Stimulated activated CD4-positive, alpha-beta T cell treated with anti-CD3 and anti-CD28 coated beads, Interleukin-1b, Interleukin-23, amount 100 ng/mL, for 1 hour (primary cell): ENCODE measurements at places on chromosomes 3 and 15.

DNA sequence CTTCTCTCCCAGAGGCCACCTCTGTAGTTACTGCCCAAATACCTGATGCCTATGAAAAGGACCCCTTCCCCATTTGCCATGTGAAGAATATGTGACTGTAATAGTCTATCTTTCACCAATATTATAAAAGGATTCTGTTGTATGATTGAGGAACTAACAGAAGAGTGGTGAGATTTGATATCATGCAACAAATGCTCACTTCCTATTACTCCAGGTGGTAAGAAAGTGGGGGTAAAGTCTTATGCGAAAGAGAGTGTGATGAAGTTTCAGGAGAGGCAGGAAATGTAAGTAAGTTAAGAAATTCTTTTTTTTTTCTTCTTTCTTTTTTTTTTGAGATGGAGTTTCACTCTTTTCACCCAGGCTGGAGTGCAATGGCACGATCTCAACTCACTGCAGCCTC is 24.4 kb upstream of the RAP2B start:
- DNase-seq, result no peak

DNA sequence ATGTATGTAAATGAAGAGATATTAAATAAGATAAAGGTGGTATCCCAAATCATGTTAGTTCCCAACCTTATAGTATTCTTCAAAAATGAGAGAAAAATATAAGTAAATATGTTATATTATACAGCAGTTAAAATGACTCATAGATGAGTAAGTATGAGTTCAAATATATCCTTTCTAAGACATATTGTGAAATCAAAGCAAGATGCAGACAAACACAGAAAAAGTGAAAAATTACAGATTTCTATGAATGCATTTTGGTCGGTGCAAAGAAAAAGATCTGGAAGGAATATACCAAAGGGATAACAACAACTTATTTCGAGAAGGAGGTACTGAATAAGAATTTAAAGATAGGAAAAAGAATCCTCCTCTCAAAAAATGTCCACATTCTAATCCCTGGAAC is 181.2 kb upstream of the TTC14 start:
- DNase-seq, result no peak

- DNase-seq, result no peak
These were observed 49.4 kb upstream of the CCDC174 start for GRCh38 chr3:14602006-14602803.

DNA sequence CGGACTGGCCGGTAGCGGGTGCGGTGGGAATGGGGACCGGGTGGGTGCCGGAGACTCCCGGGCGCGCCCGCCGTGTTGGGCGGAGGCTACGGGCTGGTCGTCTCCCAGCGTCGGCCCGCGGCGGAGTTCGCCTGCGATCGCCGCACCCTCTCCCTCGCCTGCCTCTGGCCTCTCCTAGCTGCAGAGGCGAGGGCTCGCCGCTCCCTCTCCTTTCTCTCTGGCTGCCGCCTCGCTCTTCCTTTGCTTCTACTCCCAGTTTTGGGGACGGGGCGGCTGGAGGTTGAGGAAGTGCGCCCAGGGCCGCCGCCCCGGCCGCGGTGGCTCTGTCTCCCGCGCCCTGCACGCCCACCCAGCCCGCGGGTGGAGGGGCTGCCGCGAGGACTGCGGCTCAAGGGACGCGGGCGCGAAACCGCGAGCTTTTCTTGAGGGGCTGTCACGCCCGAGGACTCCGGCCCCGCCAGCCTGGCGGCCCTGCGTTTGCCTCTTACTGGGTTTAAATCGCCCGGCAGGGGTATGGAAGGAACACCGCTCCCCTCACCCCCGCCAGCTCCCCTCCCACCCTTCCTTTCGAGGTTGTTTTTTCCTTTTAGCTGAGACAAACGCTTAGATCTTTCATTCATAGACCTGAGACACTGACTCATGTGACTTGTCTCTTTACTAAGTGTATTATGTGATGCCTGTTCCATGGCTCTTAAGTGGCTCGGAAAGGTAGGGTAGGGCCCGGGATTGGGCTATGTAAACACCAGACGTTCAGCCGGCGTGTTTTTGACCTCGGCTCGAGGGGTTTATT is 654 bp downstream of the PIK3CA start:
- peak; percentile 32 for DNase-seq

DNA sequence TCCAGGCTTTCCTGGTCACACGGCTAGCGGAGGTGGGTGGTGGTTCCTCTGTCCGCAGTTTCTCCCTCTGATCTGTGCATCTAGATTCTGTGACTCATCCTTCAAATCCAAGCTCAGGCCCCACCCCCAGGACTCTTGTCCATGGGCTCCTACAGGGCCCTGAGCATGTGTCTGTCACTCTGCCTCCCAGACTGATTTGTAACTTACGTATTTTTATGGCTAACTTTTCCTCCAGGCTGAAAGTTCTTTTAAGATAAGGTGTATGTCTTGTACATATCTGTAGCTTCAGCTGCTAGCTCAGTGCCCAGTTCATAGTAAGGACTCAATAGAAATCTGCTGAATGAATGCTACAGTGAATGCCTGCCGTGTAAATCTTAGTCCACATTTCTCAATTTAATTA is 8.0 kb downstream of the ESYT3 start:
- DNase-seq, result no peak

- DNase-seq, result no peak
These were observed 1.6 kb downstream of the SEC11A start for GRCh38 chr15:84714372-84714771.

DNA sequence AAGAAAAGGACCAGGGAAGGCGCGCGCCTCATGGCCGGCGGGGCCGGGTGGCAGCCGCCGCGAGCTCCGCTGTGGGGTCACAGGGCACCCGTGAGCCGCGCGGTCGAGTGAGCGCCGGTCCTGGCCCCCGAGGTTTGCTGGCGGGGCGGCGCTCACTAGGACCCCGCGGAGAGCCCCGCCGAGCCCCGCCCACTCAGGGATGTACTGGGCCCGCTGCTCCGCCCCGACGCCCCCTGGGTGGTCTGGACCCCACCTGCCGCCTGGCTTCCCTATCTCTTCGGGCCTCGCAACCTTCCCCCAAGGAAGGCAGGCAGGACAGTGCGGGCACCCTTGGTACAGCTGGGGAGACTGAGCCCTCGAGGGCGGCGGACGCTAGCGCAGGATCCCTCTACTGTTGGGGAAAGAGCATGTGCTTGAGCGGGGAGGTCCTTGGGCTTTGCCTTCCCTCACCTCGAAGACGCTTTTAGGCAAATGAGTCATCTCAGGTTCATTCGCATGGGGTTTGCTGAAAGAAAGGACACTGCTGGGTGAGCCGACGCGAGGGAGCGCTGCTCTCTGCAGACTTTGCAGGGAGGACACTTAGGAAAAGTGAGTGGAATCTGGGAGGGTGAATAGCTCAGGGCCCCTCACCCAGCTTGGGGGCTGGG is at the start of gene CHRNB4:
TSS of gene CHRNB4 (minus strand) at position 109 of the 647 bp plus-strand sequence. CDS start at position 32, 77 bp downstream.
- DNase-seq, result no peak

DNA sequence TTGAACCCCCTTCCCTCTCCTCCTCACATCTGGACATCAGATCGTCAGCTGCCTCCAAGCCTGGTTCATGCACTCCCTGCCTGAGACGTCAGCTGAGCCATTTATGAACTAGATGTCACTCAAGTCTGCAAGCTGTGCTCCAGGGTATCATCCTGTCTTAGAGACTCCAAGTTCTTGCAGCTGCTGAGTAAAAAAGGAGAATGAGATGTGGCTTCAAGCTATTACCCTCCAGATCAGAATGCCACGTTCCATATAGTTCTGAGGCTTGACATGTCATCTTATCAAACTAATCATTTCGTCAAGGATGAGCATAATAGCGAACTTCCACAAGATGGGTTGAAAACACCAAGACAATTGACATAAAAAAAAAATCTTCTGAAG is 766.3 kb downstream of the TBL1XR1 start:
- no peak for DNase-seq

- DNase-seq, result no peak
These were observed 129.1 kb upstream of the MEF2A start for GRCh38 chr15:99436542-99437314.

GRCh38 chr15:58980351-58980939 is 7.0 kb upstream of the RNF111 start:
- no peak for DNase-seq

DNA sequence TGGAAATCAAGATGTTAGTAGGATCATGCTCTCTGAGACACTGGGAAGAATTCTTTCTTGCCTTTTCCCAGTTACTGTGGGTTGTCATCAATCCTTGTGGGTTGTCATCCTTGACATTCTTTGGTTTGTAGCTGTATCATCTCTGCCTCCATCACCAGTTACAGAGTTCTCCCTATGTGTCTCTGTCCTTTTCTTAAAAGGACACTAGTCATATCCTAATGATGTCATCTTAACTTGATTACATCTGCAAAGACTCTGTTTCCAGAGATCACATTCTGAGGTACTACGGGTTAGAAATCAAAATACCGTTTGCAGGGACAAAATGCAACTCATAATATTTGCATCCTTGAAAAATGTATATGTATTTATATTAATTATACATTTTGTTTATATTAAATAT is 500.4 kb downstream of the ZBBX start:
- DNase-seq, result no peak

DNA sequence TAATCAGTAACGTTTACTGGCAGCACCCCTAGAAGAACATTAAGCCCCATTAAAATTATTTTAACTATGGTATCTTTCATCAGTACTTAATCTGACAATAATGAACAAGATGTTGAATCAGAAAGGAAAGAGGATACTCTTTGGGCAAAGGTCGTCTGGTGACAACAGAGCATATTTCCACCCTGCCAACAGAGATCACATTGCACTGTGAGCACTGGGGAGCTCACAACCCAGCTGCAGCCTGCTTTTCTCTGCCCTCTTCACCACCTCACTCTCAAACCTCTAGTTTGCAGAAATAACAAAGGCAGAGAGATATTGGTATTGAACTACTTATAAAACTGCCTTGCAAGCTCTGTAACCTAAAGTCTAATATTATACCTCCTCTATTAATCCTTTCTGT is 130.0 kb downstream of the FBN1 start:
- DNase-seq, result no peak

DNA sequence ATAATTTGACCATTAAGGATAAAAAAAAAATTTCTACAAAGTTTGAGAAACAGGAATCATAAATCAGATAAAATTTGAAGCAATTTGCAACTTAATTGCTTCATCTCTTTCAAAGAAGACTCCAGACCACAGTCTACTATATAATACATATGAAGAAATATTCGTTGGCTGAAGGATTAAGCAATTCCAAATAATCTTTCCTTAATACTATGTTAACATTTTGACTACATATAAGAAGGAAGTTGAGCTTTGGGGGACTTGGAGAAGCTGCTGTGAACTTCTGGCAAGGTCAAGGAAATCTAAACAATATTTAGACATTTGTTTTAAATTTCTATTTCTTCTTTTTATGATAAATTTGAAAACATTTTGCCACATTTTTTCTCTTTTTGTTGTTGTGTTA is 13.5 kb upstream of the GABRR3 start:
- DNase-seq, result no peak

- no peak for DNase-seq
These were observed 86.5 kb upstream of the MYZAP start for GRCh38 chr15:57505056-57505715.

DNA sequence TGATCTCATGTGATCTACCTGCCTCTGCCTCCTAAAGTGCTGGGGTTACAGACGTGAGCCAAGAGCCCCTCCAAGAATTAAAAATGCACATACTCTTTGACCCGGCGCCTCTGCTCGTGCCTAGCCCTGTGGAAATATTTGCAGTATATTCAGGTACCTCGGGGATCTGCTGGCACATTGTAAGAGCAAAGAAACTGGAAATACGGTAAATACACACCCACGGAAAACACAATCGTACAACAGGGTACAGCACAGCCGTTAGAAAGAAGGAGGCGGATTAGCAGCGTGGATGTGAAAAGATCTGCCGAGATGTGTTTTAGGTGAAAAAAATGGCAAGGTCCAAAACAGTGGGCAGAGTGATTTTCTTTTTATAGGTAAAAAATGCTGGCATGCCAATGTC is 6.1 kb upstream of the HDAC11 start:
- DNase-seq, result no peak

GRCh38 chr3:189404797-189405484 is 226.2 kb upstream of the TP63 start:
- DNase-seq, result no peak

- DNase-seq, result no peak
These were observed 853 bp downstream of the TCAIM start for GRCh38 chr3:44339181-44340057.

DNA sequence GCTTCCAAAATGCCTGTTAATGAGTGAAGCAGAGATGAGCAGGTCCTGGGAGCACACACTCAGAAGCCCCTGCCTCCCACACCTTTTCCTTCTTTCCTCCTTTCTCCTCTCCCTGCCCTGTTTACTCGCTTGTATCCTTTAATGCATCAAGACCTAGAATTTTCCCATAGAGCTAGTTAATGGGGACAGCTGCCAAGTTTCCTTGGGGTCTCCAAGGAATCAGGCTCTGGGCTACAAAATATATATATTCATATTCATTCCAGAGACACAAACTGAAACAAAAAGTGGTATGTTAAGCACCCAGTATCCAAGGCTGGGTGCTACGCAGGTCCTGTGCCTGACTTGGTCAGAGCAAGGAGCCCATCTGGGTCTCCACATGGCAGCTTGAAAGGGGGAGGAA is 235.6 kb downstream of the MYRIP start:
- DNase-seq, result no peak

- DNase-seq, result no peak
These were observed 494.5 kb downstream of the DIPK2A start for GRCh38 chr3:144466114-144466513.

GRCh38 chr3:197907196-197907595 is 42.8 kb upstream of the RPL35A start:
- DNase-seq, result no peak

- no peak for DNase-seq
These were observed 213.6 kb downstream of the FEZF2 start for GRCh38 chr3:62159709-62160092.

DNA sequence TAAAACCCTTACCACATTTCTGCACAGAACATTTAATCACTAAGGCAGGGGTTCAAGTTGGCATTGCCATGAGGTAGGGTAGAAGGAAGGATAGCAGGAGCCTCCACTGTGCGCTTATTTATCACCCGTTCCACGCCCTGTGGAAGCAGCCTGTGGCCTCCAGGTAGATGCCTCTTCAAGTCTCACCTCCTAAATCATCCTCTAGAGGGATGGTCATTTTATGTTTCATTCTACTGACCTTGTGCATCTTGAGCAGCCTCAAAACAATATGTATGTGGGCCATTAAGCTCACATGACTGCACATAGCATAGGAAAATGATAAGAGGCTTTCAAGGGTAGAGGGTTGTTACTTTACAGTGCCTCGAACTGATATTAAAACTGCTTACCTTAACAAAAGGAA is 546.2 kb downstream of the GRM7 start:
- no peak for DNase-seq

- no peak for DNase-seq
These were observed 146.1 kb upstream of the SLC24A5 start for GRCh38 chr15:47974724-47975123.

GRCh38 chr15:74316141-74316540 is 51.3 kb downstream of the CYP11A1 start:
- no peak for DNase-seq

DNA sequence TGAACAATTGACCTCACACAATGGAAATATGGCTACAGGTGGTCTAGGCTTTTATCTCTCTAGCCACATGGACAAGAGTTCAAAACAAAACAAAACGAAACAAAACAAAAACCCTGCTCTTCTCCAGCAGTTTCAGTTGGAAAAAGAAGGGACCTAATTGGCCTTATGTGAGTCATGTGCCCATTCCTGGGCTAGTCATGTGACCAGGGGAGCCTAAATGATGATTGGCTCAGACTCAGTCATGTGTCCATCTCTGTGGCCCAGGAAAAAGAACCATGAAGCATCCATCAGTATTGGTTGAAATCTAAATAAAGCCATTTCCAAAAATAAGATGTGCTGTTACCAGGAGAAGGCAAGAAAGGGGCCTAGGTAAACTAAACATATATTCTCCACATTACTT is 96.8 kb downstream of the ANXA2 start:
- no peak for DNase-seq
